ENCODE measurements at places on chromosomes 6 and 20.

GRCh38 chr6:75081921-75082320 is 123.9 kb downstream of the COL12A1 start:
- no peaks in the 10 kb centered on the region for H3K27me3 ChIP-seq
- H3K4me1 ChIP-seq, result peaks cover 7% of the 10 kb centered on the region
- no peak overlapping the region for H3K27ac ChIP-seq
- no peak for DNase-seq

DNA sequence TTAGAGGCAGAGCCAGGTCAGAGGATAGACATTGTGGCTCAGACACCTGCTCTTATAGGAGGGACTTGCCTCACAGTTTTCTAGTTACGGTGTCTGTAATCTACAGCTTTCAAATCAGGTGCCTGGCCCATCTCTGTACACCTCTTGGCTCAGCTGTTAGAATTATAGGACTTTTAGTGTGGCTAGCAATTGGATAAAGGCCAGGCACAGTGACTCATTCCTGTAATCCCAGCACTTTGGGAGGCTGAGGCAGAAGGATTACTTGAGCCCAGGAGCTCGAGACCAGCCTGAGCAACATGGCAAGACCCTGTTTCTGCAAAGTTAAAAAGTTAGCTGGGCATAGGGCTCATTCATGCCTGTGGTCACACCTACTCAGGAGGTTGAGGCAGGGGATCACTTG is 20.0 kb downstream of the BRPF3 start:
- H3K36me3 ChIP-seq, result peaks cover 62% of the 10 kb centered on the region
- H3K27ac ChIP-seq, result no peak overlapping the region
- no peak for DNase-seq
- no peaks in the 10 kb centered on the region for H3K4me1 ChIP-seq
- no peak overlapping the region for H3K4me3 ChIP-seq

GRCh38 chr20:12821249-12821648 is 187.5 kb upstream of the SPTLC3 start:
- H3K36me3 ChIP-seq, result no peaks in the 10 kb centered on the region
- no peak overlapping the region for H3K4me3 ChIP-seq
- H3K27ac ChIP-seq, result no peak overlapping the region

DNA sequence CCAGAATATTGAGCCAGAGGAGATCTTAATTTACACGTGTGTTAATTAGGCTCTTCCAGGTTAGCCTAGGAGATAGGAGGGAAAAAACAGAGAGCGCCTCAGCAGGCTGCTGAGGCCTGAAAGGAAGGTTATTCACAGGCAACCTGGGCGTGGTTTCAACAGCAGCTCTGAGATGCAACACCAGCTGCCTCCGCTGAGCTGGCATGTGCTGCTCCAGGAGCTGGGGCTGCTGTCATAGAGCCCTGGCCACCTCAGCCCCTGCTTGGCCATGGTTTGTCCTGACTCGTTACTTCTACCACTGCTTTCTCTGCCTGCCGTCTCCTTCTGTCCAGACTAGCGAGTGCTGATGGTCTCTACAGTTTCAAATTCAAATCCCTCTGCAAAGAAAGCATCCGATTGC is 32.4 kb upstream of the RPP40 start:
- H3K27ac ChIP-seq, result no peak overlapping the region
- no peaks in the 10 kb centered on the region for H3K4me1 ChIP-seq
- no peaks in the 10 kb centered on the region for H3K36me3 ChIP-seq
- H3K4me3 ChIP-seq, result no peak overlapping the region
- no peaks in the 10 kb centered on the region for H3K27me3 ChIP-seq
- no peak for DNase-seq

GRCh38 chr6:108492131-108492766 is 68.5 kb upstream of the FOXO3 start:
- DNase-seq, result no peak
- H3K36me3 ChIP-seq, result no peaks in the 10 kb centered on the region
- no peaks in the 10 kb centered on the region for H3K4me1 ChIP-seq
- no peak overlapping the region for H3K4me3 ChIP-seq
- no peaks in the 10 kb centered on the region for H3K27me3 ChIP-seq

DNA sequence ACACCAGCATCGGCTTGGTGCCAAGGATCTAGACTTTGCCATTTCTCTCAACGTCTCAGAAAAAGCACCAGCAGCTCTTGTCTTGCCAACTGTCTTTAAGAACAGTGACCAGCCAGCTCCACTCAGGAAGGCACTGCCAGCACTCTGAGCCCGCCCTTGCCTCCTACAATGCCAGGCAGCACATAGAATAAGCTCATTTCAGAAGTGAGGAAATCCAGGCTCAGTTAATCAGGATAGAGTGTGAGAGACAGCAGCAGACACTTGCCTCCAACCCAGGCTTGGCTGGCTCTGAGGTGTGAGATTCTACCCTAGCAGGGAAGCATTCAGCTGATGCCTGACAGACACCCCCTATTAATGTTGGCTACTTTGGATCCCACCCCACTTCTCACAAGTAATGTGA is 4.3 kb upstream of the SYNDIG1 start:
- no peaks in the 10 kb centered on the region for H3K36me3 ChIP-seq
- peak overlapping the region; percentile 41 for H3K27ac ChIP-seq
- no peak overlapping the region for H3K4me3 ChIP-seq

- peak; percentile 90 for DNase-seq
- peak overlapping the region; percentile 99 for H3K27ac ChIP-seq
- no peaks in the 10 kb centered on the region for H3K27me3 ChIP-seq
- H3K4me3 ChIP-seq, result peak overlapping the region; percentile 93
- H3K4me1 ChIP-seq, result peaks cover 44% of the 10 kb centered on the region
Measured at GRCh38 chr20:58892141-58892931, 39.8 kb downstream of the GNAS start.

DNA sequence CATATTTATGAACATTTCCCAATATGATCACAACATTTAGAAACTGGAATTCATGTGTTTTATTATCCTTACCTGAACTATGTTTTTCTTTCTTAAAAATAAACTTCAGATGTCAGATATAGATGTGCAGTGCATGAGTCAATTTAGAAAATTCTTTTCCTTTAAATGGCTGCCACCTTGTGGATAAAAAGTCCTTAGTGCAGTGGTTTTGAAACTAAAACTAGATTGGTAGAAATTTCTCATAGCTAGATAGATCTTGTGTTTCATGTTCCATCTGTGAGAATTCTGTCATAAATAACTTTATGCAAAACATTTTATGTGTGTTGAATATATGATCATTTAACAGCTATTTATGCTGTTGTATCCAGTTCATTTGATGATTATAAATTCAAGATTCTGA is 134.9 kb downstream of the KLHL32 start:
- no peak overlapping the region for H3K27ac ChIP-seq
- no peak for DNase-seq
- no peaks in the 10 kb centered on the region for H3K36me3 ChIP-seq
- no peak overlapping the region for H3K4me3 ChIP-seq
- H3K27me3 ChIP-seq, result no peaks in the 10 kb centered on the region
- no peaks in the 10 kb centered on the region for H3K4me1 ChIP-seq

- no peaks in the 10 kb centered on the region for H3K27me3 ChIP-seq
- DNase-seq, result no peak
- H3K4me1 ChIP-seq, result no peaks in the 10 kb centered on the region
- no peaks in the 10 kb centered on the region for H3K36me3 ChIP-seq
- no peak overlapping the region for H3K27ac ChIP-seq
Measured at GRCh38 chr6:55388211-55388610, 60.9 kb downstream of the GFRAL start.

DNA sequence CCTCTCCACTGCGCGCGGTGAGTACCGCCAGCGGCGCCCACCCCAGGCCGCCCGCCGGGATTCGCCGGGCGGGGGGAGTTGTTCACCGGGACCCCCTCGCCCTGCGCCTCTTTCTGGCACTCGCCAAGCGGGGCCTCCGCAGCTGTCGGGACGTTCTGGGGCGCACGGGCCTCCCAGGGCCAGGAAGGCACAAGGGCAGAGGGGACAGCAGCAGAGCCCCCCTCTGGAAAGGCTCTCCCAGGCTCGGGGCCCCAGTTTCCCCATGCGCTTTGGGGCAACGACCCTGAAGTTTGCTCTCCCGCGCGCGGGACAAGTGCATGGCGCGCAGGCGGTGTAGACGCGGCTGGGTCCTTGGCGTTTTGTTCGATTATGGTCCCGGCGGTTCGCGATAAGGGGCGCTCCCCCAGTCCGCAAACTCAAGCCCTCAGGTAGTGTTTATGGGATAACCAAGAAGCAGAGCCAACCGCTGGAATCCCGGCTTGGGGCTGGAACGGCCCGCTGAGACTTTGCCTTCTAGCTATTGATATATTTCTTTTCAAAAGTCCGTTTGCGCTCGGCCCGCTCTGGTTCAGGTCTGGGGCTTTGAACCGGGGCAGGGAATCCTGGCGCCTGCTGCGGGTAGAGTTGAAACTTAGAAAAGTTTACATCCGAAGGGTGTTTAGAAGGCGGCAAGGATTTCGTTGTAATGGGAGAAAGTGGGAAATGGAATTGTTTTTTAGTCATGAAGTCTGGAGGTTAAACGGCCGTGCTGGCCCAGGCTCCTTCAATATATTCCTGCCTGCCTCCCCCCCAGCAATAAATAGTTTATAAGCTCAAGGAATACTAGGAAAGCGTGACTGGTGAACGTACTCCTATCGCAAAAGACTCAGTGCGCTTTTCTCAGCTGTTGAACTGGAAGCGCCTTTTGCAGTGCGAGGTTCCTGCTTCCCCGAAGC is 595 bp downstream of the EYA2 start:
- peak overlapping the region; percentile 28 for H3K4me3 ChIP-seq
- no peak for DNase-seq
- H3K27ac ChIP-seq, result no peak overlapping the region

- H3K4me1 ChIP-seq, result no peaks in the 10 kb centered on the region
- no peak overlapping the region for H3K4me3 ChIP-seq
- H3K27me3 ChIP-seq, result no peaks in the 10 kb centered on the region
- H3K36me3 ChIP-seq, result no peaks in the 10 kb centered on the region
Measured at GRCh38 chr6:25484900-25485299, 167.1 kb upstream of the SCGN start.

DNA sequence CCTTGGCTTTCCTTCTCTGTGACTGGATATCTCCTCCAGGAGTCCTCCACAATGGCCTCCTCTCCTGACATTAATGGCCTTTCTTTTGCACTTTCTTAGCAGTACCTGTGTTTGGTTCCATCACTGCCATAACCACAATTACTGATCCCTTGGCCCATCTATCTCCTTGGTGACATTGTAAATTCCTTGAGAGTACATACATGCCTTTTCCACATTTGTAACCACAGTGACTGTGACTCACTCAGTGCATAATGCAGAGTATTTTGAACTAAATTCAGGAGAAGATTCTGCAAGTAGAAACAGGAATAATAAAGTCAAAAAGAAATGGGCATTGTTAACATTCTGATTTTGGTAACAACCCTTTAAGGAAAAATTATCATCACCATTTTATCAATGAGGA is 197.2 kb upstream of the SOX4 start:
- no peaks in the 10 kb centered on the region for H3K4me1 ChIP-seq
- no peak overlapping the region for H3K4me3 ChIP-seq
- H3K27me3 ChIP-seq, result no peaks in the 10 kb centered on the region
- H3K36me3 ChIP-seq, result no peaks in the 10 kb centered on the region
- DNase-seq, result no peak

- no peak overlapping the region for H3K4me3 ChIP-seq
- no peak overlapping the region for H3K27ac ChIP-seq
- H3K27me3 ChIP-seq, result no peaks in the 10 kb centered on the region
- no peaks in the 10 kb centered on the region for H3K4me1 ChIP-seq
- no peak for DNase-seq
- no peaks in the 10 kb centered on the region for H3K36me3 ChIP-seq
Measured at GRCh38 chr6:138044458-138044857, 62.8 kb downstream of the PERP start.

DNA sequence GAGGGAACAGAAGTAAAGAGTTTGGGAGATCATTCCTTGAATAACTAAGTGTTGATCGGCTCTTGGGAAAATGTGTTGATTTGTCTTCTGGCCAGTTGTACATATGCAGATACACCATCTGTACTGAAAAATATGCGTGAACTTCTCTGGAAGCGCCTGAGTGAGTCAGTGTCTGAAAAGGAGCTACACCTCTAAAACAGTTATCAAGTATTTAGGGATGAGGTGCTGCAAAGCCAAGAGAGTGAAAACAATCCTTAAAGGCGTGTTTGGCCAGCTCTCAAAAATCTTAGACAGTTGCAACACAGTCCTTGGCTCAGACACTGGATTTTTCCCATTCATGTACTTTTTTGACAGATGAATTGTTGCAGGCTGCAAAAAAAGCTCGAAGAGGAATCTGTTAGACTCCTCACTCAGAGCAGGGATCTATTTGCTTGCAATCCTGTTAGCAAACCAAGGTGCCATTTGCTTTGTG is 61.3 kb downstream of the BMP6 start:
- H3K36me3 ChIP-seq, result no peaks in the 10 kb centered on the region
- peaks cover 32% of the 10 kb centered on the region for H3K4me1 ChIP-seq
- no peak overlapping the region for H3K4me3 ChIP-seq

- H3K4me3 ChIP-seq, result no peak overlapping the region
- no peaks in the 10 kb centered on the region for H3K27me3 ChIP-seq
- H3K36me3 ChIP-seq, result no peaks in the 10 kb centered on the region
Measured at GRCh38 chr6:18340781-18341551, 46.2 kb upstream of the RNF144B start.

DNA sequence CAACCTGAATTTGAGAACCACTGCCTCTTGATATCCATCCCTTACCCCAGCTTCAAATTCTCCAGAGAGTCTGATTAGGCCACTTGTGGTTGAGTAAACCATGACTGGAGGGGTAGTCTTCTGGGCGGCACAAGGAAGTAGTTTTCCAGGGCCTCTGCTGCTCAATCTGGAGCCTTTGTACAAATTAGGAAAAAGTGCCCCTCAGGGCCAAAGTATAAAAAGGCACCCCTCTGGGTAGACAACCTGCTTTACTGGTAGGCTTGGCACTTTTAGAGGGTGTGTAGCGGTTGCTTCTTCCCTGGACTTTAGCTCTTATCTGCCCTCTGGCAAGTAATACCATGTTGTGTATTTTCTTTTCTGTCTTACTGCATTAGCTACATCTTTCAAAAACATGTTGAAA is 32.9 kb upstream of the RPL7L1 start:
- no peak overlapping the region for H3K4me3 ChIP-seq
- H3K27ac ChIP-seq, result no peak overlapping the region
- peaks cover 13% of the 10 kb centered on the region for H3K36me3 ChIP-seq

DNA sequence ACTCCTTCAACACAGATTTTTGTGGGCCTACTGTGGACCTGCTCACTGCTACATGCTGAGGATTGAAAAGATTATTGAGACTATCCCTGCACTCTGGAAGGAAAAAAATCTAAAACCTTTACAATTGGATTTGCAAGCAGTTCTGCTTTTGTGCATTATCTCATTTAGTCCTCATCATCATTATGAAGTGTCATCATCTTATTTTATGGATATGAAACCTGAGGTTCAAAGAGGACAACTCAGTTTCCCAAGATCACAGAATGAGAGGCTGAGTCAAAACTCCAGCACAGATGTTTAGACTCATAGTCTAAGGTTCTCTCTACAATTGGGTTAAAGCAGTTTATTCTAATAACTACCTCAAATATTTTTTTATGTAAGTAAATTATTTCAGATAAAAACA is 160.2 kb upstream of the MARCKS start:
- no peak overlapping the region for H3K27ac ChIP-seq
- no peaks in the 10 kb centered on the region for H3K4me1 ChIP-seq
- H3K27me3 ChIP-seq, result no peaks in the 10 kb centered on the region
- H3K4me3 ChIP-seq, result no peak overlapping the region
- no peaks in the 10 kb centered on the region for H3K36me3 ChIP-seq

DNA sequence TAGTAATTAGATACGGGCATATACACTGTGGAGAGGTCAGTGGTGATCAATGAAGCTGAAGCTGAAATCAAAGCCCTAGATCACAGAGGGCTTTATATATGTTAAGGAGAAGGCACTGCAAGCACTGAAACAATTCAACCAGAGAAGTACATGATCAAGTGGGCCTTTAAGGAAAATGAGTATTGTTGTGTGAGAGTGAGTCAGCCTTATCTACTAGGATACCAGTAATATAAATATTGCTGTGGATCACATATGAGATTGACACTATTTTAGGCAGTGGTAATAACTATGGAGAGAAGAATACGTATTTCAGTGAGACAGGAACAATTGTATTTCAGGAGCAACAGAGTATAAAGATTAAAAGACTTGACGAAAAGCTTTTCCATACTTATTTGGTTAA is 1172.2 kb upstream of the GJE1 start:
- no peak overlapping the region for H3K27ac ChIP-seq
- no peak overlapping the region for H3K4me3 ChIP-seq
- H3K36me3 ChIP-seq, result no peaks in the 10 kb centered on the region
- no peaks in the 10 kb centered on the region for H3K4me1 ChIP-seq

All from sigmoid colon (tissue), 7 donors.